Activated naive CD4-positive, alpha-beta T cell treated with anti-CD3 and anti-CD28 coated beads for 36 hours (primary cell): ENCODE measurements at places on chromosomes 12 and 14. TPM values are rescaled to one million over a fixed set of nuclear protein-coding genes. Genes with fewer than 3 reads are reported as not detected.

The TAS2R8 gene
- total RNA-seq: not detected

DNA sequence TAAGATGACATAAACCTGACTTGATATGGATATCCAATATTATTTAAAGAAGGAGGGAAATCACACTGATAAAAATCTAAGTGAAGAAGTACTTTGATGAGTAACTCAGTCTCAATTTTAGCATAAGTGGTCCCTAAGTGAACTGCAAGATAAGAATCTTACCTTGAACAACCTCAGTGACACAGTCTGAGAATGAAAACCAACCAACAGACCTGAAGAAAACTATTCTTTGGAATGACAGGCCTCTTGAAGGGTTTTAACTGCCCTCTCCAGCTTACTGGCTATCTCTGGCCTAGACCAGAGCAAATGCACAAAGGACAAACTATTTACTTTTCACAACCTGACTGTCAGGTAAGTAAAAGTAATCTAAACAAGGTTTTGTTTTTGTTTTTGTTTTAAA lies 44.7 kb downstream of the CPM start:
- H3K36me3 ChIP-seq: peaks cover 27% of the 10 kb centered on the region
- DNase-seq: no peak
- H3K4me3 ChIP-seq: no peak overlapping the region
- H3K27me3 ChIP-seq: peaks cover 2% of the 10 kb centered on the region
- no peak overlapping the region for H3K27ac ChIP-seq
- peaks cover 33% of the 10 kb centered on the region for H3K4me1 ChIP-seq

The SVOP gene
- not detected for total RNA-seq

The KCNA5 gene
- not detected for total RNA-seq

The RNFT2 gene
- total RNA-seq: 13.0 TPM

GRCh38 chr14:100593751-100594624 lies 6.8 kb upstream of the BEGAIN start:
- peaks cover 14% of the 10 kb centered on the region for H3K27me3 ChIP-seq
- H3K27ac ChIP-seq: no peak overlapping the region
- no peak for DNase-seq
- H3K36me3 ChIP-seq: no peaks in the 10 kb centered on the region

The CACNA2D4 gene
- total RNA-seq: 2.1 TPM

The LGR5 gene
- total RNA-seq: not detected

DNA sequence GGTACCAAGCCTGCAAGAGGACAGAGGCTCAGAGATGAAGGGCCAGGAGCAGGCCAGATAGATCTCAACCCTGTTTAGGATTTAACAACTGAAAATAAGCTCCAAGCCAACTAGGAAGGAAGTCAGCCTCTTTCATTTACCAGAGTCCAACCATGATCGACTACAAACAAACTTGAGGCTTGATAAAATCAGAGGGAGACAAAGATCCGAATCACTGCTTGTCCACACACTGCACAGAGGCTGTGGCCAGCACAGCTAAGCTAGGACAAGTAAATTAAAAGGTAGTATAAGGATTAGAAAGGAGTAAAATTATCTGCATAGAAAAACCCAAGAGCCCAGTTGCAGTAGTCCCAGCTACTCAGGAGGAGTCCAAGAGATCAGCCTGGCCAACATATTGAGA lies 40.3 kb downstream of the FAM222A start:
- H3K36me3 ChIP-seq: peaks cover 7% of the 10 kb centered on the region
- no peaks in the 10 kb centered on the region for H3K27me3 ChIP-seq
- DNase-seq: no peak
- no peak overlapping the region for H3K27ac ChIP-seq
- no peak overlapping the region for H3K4me3 ChIP-seq
